Activated T-cell treated with anti-CD3 and anti-CD28 coated beads for 48 hours (primary cell): ENCODE measurements at places on chromosomes 3 and 15.

GRCh38 chr15:49055630-49056029 is 9.4 kb upstream of the SECISBP2L start:
- no peak for DNase-seq

DNA sequence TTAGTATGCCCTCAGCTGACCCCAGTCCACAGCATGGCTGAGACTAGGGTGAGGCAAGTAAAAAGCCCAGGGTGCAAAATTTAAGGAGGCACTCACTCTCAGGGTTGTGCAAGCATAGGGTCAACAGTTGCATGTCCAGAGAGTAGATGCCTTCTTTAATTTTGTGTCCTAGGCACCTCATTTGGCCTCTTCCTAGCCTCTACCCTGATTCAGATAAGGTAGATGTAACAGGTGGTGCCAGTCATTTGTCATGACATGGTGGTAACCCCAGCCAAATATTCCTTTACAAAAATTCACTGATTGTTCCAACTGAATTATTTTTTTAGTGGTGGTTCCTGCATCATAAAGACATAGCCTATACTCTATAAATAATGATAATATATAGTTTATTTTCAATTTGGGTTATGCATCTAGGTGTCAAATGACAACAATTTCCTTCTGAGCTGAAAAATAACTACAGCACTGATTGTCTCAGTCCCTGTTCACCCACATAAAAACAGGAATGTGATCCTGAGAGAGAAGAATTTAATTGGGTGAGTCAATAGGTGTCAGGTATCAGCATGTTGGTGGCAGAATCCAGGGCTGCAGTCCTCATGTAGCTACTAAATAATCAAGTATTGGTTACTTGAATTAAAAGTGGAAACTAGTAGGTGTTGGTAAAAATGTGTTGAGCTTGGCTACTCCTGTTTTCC is 44.2 kb upstream of the TIPARP start:
- DNase-seq, result no peak

- DNase-seq, result no peak
Measured at GRCh38 chr15:33756961-33757360, 211.3 kb upstream of the CHRM5 start.

DNA sequence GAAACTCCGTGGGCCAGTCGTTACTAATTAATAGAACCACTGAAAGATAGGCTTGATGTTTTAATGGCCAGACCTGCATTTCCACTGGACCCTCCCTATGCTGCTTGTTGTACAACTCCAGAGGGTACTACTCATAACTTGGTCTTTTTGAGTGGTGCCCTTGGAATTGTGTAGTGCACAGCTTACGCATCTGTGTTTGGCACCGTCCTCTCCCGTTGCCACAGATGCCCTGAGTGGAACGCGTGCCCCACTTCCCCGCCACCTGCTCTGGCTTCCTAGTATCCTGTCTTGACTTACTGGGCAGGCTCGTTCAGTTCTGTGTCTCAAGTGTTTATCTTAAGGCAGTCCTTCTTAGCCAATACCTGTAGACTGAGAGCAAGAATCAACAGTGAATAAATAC is 78.7 kb downstream of the USP13 start:
- no peak for DNase-seq

DNA sequence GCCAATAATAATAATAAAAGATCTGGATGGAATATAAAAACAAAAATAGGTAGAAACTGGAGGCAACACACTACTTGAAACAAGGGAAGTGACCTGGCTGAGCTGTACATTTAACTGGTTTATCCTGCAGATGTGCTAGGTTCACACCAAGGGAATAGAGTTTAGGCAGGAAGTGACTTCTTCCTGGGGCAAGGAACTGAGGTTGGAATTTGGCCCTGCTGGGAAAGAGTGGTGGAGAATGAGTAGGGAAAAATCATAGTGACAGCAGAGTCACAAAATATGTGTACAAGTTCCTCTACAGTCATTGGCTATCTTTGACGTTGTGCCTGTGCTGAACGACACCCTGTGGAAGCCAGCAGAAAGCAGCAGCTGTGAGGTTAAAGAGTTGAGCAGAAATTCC is 44.1 kb downstream of the ARHGAP11B start:
- no peak for DNase-seq

DNA sequence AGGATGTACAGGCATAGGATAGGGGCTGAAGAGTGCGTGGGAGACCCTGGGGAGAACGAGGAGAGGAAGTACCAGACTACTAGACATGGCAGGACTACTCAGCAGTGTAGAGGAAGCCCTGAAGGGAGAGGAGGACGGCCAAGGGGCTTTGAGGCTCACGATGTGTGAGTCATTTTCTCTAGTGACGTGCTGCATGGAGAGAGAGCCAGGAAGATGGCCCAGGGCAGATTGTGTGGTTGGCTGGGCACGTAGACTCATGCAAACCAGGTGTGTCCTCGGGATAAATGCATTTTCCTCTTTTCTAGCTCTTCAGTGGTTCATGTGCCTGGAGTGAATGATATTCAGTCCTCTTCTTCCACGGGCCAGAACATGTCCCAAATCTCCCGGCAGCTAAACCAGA is 115.0 kb upstream of the ABHD17C start:
- no peak for DNase-seq

- DNase-seq, result no peak
Measured at GRCh38 chr3:27590437-27591298, 106.5 kb upstream of the SLC4A7 start.

GRCh38 chr3:106825962-106826605 is 551.2 kb upstream of the CCDC54 start:
- DNase-seq, result no peak

DNA sequence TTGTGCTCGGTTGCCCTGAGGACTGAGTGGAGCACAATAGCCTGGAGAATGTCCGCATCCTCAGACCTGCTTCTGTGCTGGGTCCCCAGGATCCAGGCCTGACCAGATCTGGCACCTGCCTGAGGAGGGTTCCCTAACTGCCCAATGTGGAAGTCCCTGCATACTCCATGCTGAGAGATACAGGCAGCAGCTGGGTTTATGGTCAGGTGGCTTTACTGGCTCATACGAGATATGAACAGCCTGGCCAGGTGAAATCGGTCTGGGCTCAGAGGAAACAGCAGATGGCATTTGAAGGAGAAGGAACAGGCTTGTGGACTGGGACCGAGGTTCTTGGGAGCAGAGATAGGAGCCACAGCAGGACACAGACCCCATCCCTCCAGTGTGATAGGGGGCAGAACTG is 18.2 kb upstream of the KIF23 start:
- DNase-seq, result no peak

DNA sequence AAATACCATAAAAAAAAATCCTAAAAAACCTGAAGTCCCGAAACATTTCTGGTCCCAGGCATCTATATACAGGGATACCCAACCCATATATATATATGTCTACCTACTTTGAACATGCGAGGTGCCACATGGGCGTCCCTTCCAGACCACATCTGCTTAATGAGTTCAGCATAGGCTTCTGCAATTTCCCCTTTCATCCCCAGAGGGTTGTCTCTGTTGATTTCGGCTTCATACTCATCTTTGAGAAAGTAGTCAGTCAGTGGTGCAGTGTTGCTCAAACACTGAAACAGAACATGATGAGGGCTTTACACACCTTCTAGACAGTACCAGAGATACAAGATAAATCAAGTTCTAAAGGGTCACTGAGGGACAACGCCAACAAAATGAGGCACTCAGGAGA is 28.6 kb upstream of the C3orf62 start:
- no peak for DNase-seq

DNA sequence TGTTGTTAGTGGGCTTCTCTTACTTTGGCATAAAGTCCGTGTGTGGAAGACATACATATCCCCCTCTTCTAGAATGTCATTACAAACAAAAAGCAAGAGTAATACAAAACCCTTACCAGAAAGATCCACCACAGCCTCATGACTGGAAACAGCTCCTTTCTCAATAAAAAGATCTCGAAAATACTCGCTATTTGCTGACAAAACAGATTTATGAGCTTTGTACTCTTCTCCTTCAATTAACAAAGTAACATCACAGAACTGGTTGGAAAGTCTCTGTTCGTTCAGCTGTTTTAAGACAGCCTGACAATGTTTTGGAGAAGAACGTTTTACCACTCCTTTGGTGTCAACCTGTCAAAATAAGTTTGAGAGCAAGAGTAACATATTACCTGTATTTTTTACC is 5.9 kb downstream of the ZBTB11 start:
- DNase-seq, result no peak

DNA sequence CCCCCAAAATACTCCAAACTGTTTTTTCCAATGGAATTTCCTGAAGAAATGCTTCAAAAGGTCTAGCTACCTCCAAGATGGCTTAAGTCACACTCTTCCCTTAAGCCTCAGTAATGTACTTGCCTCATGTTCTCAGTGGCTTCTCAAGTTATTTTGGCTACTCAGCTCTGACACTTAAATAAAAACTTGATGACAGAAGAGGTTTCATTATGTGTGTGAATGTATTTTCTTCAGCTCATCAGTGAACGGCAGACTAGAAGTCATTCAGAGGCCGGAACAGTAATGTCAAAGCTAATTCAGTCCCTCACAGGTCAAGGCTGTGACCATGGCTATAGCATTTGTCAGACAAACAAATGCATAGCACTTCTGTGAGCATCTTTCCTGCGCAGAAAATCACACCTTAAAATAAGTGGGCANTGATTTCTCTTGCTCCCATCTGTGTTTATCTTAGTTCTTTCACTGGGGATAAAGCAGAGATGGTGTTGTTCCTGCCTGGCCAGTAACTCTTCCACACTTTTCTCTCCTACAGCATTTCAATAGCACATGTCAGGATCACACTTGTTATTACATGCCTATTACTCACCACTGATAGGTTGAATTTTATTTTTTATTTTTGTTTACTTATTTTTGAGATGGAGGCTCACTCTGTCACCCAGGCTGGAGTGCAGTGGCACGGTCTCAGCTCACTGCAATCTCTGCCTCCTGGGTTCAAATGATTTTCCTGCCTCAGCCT is 68.5 kb upstream of the PLCL2 start:
- DNase-seq, result no peak

DNA sequence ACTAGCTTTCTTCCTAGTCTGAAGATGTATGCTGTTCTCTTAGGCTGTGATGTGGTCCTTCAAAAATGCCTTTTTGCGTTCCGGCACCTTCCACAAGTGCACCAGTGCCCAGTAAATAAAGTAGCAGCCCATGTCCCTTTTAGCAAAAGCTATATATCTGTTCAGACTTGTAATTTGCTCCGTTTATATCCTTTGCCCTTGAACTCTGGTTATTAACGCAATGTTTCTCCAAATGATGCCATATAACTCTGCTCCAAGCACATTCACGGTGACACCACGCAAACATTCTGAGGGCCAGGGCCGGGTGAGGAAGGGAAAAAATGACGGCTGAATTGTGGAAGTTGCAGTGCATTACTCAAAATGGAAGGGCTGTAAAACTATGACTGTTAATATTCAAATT is 1001.1 kb upstream of the NR2F2 start:
- no peak for DNase-seq

DNA sequence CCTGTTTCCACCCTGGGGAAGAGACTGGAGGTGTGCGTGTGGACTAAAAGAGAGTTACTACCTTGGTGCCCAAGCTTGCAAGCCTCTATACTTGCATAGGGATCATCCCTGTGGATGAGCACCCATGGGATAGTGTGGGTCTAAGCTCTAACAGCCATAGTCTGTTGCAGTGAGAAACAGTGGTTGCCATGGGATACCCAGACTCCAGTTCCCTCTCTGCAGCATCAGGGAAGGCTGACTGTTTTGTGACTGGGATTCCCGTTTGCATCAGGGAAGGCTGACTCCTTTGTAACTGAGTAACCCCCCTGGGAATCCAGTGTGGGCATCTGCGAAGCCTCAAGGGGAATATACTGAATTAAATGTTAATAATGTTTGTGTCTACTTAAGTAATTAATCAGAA is 196.1 kb downstream of the ZNF621 start:
- no peak for DNase-seq

- DNase-seq, result no peak
Measured at GRCh38 chr15:67843571-67844387, 3.9 kb upstream of the RNU6-1 start.

DNA sequence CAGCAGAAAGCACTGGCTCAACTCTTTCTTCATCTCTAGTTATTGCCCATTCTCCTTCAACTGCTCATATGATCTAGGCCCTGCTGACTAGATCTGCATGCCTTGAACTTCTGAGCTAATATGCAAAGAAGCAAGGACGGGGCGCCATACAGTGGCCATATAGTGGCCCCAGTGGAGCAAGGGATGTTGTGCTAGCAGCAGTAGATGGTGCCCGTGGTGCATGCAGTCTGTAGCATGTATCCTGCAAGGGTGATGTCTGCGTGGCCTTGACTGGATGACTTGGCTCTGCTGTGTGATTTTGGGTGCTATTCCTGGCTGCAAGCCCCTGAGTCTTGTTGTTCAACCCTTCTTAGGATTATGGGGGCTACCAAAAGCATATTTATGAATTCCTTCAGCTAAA is 12.2 kb upstream of the NMD3 start:
- no peak for DNase-seq

DNA sequence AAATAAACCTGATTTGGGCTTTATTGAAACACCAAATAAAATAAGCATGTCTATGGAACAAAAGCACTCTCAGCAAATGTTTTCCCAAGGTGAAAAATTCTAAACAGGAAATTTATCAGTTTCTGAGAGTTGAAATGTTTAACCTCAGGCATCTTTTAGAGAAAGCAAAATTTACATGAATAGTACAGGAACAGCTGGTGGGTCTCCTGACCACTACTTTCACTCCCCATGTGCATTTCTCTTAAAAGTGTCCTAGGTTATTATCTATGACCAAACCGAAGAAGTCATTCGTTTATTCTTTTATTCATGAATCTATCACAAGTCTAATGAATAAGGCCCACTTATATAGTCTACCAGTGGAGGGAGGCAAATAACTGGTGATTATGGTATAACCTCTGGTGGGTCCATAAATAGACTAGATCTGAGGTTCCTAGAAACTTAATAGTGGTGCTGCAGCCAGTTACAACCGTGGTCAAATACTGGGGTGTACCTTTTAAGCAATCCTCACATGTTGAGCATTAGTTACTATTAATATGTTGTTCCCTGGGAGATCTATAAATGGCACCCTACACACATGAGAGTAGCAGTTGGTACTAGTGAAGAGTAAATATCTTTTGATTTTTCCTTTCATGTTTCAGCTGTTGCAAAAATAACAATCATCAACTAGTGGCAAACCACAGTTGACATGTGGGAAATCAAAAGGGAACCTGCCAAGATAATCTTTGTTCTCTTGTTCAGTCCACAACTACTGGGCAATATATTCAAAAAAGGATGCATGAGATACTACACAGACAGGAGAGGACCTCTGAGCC is 169.3 kb upstream of the STAC start:
- no peak for DNase-seq

- no peak for DNase-seq
Measured at GRCh38 chr3:103494011-103494410, 1059.2 kb downstream of the ZPLD1 start.

- no peak for DNase-seq
Measured at GRCh38 chr15:87827131-87827530, 429.4 kb downstream of the NTRK3 start.

DNA sequence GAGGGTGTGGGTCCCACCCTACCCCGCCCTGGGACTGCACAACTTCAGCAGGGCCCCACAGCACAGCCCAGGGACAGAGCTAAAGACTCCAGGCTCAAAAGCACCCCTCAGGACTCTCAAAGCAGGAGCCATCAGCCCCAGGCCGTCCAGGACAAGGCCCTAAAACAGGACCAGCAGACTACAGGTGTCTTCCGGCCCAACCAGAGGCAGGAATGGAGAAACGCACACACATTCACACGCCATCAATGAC is 26.1 kb downstream of the ATRIP start:
- no peak for DNase-seq

GRCh38 chr3:126781406-126781805 is 77.4 kb downstream of the CHCHD6 start:
- DNase-seq, result no peak

- no peak for DNase-seq
Measured at GRCh38 chr15:70053716-70054229, 43.9 kb downstream of the TLE3 start.
